ENCODE measurements at places on chromosomes 13 and 19. TPM values are rescaled to one million over a fixed set of nuclear protein-coding genes. Genes with fewer than 3 reads are reported as not detected.

Gene RTBDN
- 1.4 TPM for total RNA-seq

DNA sequence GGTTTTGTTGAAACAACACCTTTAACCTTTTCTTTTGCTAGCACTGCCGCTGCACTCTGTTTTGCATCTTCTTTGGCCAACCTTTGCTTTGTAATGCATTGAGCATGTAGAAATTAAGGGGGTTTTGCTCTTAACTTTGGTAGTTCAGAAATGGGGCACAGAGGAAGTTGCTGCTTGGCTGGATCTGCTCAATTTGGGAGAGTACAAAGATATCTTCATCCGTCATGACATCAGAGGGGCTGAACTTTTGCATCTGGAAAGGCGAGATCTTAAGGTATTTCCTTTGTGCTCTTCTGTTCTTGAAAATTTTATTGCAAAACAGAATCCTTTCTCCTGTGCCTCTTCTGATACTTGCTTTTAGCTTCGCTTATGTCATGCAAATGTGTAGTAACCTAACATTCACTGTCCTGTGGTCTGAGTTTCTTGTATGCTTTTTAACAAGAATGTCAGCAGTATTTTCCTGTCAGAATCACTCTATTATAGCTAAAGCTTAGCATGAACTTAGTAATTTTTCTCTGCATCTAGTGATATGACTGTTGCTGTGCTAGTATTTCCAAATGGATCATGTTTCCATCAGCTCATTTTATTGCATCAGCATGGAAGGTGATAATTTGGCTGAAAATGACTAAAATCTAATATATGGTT, 50.7 kb upstream of the AKAP11 start:
- DNase-seq: no peak

Gene TGFBR3L
- 1.6 TPM for total RNA-seq

DNA sequence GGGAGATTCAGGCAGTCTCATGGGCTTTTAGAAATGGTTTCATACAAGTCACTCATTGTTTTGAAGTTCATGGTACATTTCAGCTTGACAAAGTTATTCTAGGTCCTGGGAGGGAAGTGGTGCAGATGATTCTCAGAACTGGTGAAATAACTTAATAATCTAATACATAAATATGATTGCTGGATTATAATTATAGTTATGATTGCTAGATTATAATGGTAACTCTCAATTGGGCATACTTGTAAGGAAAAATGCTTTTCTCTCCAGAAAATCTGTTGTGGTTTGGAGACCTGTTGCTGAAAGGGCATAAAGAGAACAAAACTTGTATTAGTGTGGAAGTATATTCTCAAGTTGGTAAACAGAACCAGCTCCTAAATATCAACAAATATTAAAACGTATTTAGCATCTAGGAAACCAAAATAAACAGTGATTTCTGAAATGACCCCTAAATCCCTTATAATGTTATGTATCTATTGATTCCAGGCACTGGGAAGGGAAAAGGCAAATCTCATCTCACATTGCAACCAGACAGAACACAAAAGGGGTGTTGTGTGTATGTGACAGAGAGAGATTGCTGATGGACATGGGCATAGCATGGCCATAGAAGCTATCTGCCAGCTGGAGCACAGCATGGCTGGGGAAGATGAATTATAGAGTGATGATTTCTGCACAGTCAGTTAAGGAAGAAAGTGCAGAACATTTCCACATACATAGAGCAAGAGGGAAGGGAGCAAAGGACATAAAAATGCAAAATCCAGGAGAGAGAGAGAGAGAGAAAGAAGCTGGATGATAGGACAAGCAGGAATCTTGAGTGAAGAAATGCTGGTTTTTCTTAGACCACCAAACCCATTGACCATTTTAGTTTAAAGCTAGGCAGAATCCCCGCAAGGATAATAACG, 87.1 kb upstream of the FRY start:
- no peak for DNase-seq

- no peak for DNase-seq
Observed at GRCh38 chr13:102237230-102237629, 164.6 kb downstream of the FGF14 start.

GRCh38 chr13:108615241-108615640, 14.2 kb upstream of the MYO16 start:
- no peak for DNase-seq

- peak; percentile 91 for DNase-seq
Observed at GRCh38 chr19:42284066-42284501, 15.0 kb downstream of the CIC start.

DNA sequence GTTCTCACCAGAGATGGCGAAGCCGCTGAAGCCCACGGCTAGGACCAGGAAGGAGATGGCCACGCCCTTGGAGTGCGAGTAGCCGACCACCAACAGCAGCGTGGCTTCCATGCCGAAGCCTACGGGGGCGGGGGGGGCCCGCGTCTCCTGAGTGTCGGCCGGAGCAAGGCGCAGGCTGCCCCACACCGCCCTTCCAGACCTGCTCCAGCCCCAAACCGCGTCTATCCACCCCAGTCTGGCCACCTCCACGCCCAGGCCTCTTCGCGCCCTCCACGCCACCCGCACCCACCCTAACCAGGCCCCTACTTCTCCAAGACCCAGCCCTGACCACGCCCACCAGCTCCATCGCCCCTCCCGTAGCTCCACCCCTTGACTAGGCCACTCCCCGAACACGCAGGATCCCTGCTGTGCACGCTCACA, 6.2 kb downstream of the GFY start:
- DNase-seq: no peak

Gene GRIN3B
- total RNA-seq: not detected

DNA sequence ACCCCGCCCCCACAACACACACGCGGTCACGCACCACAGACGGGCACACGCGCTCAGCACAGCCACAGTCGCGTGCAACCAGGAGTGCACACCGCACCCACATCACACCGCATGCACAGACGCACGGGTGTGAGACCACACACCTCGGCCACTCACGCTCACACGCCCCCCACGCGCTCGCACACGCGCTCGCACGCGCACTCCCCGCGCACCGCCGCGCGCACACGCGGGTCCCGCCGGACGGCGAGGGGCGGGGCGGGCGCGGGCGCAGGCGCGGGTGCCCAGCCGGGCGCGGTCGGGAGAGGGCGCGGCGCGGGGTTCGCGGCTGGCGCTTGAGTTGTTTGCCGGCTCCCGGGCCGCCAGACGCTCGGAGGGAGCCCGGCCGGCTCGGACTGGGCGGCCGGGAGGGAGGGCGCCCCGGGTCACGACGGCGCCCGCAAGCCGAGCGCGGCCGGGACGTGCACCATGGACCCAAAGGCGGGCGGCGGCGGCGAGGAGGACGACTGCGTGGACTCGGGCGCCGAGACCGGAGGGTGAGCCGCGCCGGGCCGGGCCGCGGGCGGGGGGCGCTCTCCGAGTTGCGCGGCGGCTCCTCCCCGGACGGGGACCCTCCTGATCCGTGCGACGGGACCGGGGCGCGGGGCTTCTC, at the start of gene FAM124A:
Gene FAM124A, plus strand, starts transcription at position 362 of the 649 bp plus-strand sequence. Its CDS starts 104 bp downstream, at position 466.
- peak; percentile 71 for DNase-seq

DNA sequence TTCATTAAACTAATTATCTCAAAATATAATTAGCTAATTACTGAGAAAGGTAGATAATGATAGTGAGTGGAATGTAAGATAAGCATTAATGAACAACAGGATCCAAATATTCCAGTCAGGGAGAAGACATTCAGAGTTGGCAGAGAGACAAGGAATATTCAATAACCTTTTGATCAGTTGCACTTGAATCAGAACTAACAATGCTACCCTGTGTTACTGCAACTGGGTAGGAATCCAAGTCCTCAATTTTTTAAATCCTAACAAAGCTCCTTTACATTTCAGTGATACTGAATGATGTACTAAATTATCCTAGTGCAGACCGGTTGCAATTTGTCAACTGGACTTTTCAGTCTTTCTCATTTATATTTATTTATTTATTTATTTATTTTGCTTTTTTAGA, 107.1 kb upstream of the MIR17HG start:
- DNase-seq: no peak

DNA sequence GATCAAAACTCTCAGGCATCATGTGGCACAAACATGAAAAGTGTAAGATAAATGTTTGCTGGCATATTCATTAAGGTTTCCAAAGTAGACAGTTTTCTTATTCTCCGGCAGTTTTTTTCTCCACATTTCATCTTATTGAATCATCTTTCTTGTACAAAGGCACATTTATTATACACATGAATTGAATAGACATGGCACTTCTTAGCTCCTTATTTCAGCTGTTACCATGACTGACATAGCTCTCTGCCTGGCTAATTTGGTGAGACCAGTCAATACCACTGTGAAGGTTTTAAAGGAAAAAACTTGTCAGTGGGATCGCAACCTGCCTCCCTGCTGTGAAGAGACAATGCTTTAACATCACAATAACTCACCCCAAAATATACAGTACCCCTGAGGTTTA, 285.0 kb upstream of the PCDH20 start:
- no peak for DNase-seq

- no peak for DNase-seq
Observed at GRCh38 chr13:66128201-66128600, 1101.9 kb downstream of the PCDH9 start.

DNA sequence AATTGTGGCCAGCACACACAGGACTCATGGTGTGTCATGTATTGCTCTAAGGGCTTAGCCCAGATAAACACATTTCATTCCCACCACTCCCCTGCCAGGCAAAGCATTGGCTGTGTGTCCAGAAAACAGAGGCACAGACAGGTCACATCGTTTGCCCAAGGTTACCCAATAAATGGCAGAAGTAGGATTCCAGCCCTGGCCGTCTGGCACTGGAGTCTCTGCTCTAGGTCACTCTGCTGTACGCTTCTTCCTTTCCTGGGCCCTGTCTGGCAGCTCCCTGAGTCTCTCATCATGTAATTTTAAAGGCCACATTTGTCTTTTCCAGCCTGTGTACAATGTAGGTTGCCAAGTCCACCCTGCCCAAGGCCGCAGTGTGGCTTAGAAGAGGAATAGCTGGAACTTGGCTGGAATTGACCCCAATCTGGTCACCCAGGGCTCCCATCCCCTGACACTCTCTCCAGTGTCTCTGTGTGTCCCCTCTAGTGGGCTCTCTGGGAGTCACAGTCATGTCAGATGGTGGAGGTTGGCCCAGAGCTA, 264.5 kb upstream of the TSHZ3 start:
- no peak for DNase-seq

GRCh38 chr19:18931316-18932162, 9.5 kb downstream of the HOMER3 start:
- no peak for DNase-seq

Gene RYR1
- total RNA-seq: 0.28 TPM

Gene ZNF486
- total RNA-seq: 0.92 TPM

All from A673 (cell line).